Daoy (cell line): ENCODE measurements at places on chromosomes 4 and X. TPM values are rescaled to one million over a fixed set of nuclear protein-coding genes. Genes with fewer than 3 reads are reported as not detected.

H2BW2 gene
- not detected in 2 replicates for total RNA-seq

FMR1 gene
- 20.1 and 22.3 TPM in 2 replicates for total RNA-seq

GRCh38 chr4:8578717-8579116 is 1.5 kb upstream of the GPR78 start:
- no peak for DNase-seq

DNA sequence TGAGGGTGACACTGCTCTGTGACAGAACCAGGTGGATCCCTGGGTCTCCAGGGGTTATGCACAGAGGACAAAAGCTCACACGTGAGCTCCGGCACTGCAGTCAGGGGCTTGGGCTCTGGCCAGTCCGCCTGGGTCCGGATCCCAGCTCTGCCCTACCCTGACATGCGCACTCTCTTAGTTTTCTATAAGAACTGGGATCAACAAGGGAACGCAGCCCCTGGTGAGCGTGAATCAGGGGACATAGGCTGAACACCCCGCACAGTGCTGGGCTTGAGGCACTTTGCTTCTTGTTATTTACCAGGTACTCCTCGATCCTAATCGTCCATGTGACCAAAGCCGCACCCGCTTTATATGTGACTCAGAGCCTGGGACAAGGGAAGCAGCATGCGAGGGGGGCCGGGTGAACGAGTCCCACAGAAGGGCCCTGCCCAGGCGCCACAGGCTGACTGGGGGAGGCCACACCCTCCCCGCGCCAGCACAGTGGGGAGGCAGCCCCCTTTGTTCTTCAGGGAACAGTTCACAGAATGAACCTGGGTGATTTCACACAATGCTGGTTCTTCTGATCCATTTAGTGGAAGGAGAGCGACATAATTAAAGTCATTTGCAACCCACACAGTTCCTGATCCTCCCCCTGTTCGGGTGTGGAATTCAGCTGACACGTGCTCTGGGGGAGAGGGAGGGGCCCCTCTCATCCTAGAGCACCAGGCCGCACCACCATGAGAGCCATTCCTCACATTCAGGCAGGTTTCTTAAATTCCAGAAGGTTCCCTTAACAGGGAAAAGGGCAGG is 55.5 kb downstream of the WFS1 start:
- peak; percentile 76 for DNase-seq

DNA sequence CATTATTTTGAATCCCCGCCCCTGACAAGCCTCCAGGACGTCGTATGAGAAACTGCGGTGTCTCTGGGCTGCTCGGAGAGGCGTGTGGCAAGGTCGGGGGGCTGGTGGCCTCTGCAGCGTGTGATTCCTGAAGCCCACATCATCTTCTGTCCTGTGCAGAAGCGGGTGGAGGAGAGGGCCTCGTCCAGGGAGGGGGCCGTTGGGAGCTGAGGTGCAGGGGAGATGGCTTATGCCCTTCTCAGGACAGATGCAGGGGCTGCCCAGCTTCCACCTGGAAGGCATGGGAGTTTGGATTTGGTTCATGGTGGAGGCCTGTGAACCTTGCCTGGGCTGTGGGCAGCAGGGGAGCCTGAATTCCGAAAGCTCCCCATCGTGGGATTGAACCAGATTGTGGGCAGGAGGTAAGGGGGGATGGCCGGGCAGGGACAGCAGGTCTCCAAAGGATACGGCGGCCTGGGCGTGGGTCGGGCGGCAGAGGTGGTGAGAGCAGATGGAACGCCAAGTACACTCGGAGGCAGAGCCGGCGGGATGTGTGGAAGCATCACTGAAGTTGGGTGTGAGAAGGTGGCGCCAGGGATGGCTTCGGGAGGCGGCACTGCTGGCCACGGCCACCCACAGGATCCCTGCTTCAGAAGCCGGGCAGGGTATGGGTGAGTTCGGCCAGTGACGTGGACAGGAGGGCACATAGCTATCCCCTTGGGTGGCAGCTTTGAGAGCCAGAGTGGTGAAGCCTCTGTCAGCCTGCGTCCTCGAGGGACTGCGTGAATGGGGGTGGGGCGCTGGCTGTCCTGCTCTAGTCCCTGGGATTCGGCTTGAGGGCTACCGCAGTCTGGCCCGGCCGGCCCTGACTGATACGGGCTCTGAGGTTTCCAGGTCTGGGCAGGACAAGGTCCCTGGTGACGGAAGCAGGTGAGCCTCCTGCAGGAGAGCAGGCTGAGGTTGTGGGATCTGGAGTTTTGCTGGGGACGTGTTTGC is 76.3 kb upstream of the ADRA2C start:
- no peak for DNase-seq

- no peak for DNase-seq
These were observed 32.1 kb downstream of the TMEM131L start for GRCh38 chr4:153497988-153498967.

- DNase-seq: peak; percentile 75
These were observed at the start of gene FAM47E for GRCh38 chr4:76251441-76252270. TSS of gene FAM47E (plus strand) at chr4:76251721. CDS start at chr4:76251747, 26 bp downstream.
